ENCODE measurements at places on chromosomes 4 and X.

DNA sequence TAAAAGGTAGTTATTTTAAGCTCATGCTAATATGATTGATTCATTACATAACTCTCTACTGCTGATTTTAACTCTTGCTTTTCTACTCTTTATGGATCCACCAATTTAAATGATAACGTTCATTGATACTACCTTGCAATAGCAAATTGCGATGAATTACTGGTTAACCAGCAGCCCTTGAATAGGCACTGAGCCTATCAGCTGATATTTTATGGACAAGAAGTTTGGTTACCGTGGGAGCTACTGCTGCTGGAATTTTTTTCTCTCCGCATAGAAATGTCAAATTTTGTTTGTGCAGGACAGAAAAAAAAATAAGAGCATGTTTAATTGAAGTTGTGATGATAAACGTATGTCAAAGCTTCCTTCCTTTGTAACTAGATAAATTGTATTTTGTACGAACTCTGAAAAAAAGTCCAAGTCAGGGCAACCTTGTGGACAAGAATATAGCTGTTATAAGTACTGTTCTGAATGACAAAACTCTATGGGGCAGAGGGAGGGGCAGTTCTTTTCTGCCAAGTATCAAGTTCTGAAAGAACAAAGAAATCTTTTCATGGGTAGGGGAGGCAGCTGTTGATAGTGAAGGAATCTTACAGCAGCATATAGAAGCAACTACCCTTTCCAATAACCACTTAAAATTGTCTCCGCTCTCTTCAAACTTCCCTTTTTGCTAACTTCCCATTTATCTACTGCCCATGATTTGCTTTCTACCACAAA lies 434.9 kb upstream of the PABPC4L start:
- DNase-seq = no peak

DNA sequence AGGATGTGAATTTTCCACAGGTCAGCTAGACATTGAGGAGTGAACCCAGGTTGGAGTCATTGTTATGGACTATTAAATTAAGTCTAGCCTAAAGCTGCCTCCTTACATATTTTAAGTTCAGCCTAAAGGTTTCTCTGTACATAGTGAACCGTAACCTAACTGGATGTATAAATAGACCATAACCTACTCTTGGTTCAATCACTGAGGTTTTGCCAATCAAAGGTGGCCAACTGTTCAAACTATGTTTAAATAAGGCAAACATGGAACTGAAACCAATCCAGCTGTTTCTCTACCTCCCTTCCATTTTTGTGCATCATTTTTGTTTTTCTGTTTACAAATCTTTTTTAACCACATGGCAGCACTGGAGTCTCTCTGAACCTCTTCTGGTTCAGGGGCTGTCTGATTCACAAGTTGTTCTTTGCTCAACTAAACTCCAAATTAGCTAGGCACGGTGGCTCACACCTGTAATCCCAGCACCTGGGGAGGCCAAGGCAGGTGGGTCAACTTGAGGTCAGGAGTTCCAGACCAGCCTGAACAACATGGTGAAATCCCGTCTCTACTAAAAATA lies 43.9 kb upstream of the SFRP2 start:
- no peak for DNase-seq

- DNase-seq = peak; percentile 41
Measured at GRCh38 chrX:140762061-140762460, 52.5 kb downstream of the LINC00632 start.

GRCh38 chrX:13092455-13092941 lies 48.1 kb upstream of the FAM9C start:
- peak; percentile 81 for DNase-seq

DNA sequence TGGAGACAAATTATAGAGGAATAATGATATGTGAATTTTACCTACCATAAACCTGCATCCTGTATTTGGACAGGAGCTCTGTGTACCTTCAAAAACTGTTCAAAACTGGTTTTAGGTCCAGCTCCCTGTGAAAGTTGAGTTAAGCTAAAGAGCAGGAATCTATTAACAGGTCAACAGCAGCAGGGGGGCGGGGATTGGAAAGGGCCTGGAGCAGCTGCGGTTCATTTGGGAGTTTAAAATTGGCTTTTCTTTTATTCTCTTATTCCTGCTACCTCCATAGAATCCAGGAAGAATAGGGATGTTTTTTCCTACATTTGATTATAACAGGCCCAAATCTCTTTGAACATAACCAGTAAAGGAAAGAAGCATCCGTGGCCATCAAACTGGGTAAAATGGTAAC lies 23.8 kb downstream of the SHROOM3 start:
- no peak for DNase-seq

DNA sequence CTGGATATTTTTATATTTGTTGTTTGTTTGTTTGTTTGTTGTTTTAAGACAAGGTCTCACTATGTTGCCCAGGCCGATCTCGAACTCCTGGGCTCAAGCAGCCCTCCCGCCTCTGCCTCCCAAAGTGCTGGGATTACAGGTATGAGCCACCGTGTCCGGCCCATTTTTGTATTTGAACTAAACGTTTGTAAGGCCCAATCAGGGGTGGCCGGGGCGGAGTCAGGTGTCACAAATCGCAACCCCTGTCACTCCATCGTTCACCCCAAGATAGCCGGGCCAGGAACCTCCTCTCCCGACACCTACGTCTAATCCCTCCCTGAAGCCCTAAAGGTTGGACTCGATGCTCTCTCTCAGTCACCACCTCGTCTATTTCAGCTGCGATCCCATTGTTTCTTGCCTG lies 722 bp upstream of the EFHC2 start:
- DNase-seq = peak; percentile 75

GRCh38 chr4:137664416-137664815 lies 132.1 kb upstream of the PCDH18 start:
- no peak for DNase-seq

- DNase-seq = no peak
Measured at GRCh38 chrX:129998021-129998420, 15.6 kb downstream of the BCORL1 start.

GRCh38 chr4:15738877-15739276 lies 36.0 kb downstream of the BST1 start:
- no peak for DNase-seq

DNA sequence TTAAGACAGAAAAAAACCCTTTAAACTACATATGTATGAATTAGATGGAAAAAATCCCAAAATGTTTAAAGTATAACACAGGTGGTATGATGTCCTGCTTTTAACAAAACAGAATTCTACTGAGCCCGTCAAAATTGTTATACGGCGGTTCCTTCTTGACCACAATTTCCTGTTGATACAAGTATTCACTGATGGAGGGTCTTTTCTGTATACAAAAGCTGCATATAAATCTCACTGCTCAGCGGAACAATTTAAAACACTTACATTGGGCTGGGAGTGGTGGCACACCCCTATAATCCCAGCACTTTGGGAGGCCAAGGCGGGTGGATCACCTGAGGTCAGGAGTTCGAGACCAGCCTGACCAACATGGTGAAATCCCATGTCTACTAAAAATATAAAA lies 62.4 kb downstream of the RPS6KA3 start:
- no peak for DNase-seq

GRCh38 chrX:48711929-48712505 lies 15.5 kb downstream of the SUV39H1 start:
- no peak for DNase-seq

DNA sequence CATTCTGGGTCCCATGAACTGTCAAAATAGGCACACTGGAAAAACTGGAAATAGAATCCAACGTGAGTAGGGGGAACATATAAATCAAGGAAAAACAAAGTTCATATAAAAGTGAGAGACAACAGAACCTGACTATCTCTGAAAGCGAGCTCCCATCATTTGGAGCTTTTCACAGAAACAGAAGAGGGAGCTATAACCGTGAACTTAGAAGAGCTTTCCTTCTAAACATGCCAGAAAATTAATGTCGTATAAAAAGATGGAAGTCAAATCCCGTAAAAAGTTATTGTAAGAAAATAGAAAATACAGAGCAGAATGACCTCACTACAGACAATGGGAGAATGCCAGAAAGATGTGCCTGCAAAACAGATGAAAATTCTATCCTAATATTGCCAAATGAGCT lies 23.9 kb upstream of the HSD17B10 start:
- DNase-seq = no peak

- DNase-seq = no peak
Measured at GRCh38 chrX:110409925-110410324, 51.3 kb downstream of the RTL9 start.

- no peak for DNase-seq
Measured at GRCh38 chr4:2927696-2928075, 35.5 kb downstream of the NOP14 start.

DNA sequence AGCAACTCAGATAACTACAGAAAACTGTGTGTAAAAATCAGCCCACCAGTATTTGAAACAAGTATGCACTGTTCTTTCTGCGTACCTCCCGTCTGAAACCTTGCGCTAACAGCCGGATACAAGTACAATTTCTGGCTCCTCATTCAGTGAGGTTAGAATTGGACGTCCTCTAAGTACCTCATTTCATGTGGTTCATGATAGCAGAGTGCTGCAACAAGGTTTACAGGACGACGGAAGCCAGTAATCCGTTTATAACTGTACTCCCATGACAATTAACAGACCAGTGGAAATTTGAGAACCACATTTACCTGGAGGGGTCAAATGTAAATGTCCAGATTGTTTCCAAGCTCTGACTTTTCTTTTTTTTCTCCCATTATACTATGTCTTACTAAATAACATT lies 52.9 kb upstream of the TENM3 start:
- no peak for DNase-seq

GRCh38 chr4:102734116-102734515 lies 26.7 kb downstream of the MANBA start:
- DNase-seq = no peak

- no peak for DNase-seq
Measured at GRCh38 chrX:12996934-12997435, 22.1 kb downstream of the TMSB4X start.

DNA sequence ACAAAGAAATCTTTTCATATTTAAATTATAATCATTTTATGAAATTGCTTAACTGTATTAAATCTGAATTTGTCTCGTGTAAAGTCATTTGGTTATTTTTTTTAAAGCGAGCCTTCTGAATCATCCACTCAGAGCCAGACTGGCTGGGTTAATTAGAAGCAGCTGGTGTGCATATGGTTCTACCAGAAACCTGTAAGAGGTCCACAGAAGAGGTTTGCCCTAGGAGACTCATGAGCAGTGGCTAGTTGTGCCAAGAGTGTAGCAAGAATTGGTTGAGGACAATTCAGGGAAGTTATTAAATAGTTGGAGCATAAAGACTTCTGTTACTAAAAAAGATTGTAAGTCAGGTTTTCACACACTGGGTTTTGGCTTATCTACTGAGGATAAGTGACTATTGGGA lies 267.4 kb downstream of the IL1RAPL2 start:
- no peak for DNase-seq

- no peak for DNase-seq
Measured at GRCh38 chr4:3320361-3321023, 27.7 kb downstream of the RGS12 start.

GRCh38 chr4:118760092-118760491 lies 74.9 kb downstream of the METTL14 start:
- DNase-seq = no peak

DNA sequence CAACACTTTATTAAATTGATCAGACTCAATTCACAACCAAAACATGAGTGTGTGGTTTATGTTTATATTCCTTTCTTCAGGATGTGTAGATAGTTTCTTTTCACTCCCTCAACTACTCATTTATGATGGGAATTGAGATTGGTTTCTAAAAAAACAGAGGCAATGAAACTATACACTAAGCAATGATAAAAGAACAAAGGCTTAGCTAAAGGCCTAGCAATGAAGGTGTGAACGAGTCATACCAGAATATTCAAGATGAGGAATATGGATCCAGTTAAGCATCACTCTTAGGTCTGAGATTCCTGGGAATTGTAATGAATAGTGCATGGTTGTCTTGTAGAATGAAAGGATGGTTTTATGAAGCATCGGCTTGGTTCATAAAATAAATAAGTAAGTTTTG lies 17.5 kb upstream of the RASL11B start:
- no peak for DNase-seq

DNA sequence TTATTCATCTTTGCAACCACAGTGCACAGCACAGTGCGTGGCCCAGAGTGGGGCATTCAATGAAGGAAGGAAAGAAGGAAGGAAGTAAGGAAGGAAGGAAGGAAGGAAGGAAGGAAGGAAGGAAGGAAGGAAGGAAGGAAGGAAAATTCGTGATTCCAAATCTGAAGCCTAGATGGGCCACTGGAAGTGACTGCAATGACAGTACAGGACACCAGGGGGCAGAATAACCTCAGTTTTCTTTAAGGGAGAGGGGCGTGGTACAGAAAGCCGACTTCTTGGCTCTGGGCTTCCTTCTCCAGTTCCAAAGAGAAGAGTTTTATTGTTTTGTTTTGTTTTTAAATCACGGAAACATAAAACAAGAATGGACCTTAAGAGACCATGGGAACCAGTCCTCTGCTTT lies 47.8 kb downstream of the APLN start:
- DNase-seq = peak; percentile 76

- no peak for DNase-seq
Measured at GRCh38 chr4:76703123-76703490, 194.8 kb downstream of the SOWAHB start.

DNA sequence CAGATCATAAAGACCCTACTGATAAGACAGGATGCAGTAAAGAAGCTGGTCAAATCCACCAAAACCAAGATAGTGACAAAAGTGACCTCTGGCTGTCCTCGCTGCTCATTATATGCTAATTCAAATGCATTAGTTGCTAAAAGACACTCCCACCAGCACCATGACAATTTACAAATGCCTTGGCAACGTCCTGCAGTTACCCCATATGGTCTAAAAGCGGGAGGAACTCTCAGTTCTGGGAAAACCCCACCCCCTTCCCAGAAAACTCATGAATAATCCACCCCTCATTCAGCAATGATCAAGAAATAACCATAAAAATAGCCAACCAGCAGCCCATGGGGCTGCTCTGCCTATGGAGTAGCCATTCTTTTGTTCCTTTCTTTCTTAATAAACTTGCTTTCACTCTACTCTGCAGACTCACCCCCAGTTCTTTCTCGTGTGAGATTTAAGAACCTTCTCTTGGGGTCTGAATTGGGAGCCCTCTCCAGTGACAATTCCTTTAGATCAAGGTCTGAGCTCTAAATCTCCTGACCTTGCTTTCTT lies 217.1 kb upstream of the STS start:
- DNase-seq = no peak

DNA sequence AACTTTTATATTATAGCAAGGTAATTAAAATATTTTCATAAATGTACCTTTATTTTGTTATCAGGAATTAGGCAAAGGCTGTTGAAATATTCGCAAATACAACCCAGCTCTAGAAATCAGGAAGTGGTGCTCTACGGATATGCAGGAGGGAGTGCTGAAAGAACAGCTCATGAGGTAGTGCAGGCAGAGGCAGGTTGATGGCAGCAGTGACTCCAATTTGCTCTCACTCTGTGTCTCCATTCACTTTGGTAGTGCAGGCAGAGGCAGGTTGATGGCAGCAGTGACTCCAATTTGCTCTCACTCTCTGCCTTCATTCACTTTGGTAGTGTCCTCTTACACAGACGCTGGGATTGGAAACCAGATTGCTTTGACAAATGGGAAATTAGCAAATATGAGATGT lies 277.9 kb downstream of the TRIML1 start:
- DNase-seq = no peak
